ENCODE measurements at places on chromosomes 7 and 10. TPM values are rescaled to one million over a fixed set of nuclear protein-coding genes. Genes with fewer than 3 reads are reported as not detected.

ZC3HAV1 gene
- 99.6 TPM for total RNA-seq

GRCh38 chr10:112343056-112343806, 30.7 kb upstream of the ACSL5 start:
- no peak overlapping the region for H3K4me3 ChIP-seq
- H3K27ac ChIP-seq, result no peak overlapping the region
- no peaks in the 10 kb centered on the region for H3K36me3 ChIP-seq
- no peaks in the 10 kb centered on the region for H3K27me3 ChIP-seq

DNA sequence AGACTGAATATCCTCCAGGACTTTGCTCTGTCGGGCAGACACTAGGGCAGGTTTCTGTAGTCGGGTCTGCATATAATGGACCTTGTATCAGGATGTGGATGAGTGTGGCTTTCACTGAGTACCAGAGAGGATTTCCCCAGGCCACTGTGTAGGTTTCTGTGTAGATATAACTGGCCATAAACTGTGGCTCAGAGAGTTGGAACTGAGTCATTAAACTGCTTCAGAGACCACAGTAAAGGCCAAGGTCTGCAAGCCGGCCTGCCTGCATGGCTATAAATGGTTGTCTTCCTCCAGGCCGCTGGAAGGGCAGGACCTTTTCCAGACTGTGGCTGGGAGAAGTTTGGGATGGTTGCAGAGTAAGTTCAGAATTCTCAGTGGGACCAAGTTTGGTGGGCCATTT, 16.9 kb downstream of the ZNF92 start:
- DNase-seq, result no peak
- peaks cover 14% of the 10 kb centered on the region for H3K4me1 ChIP-seq
- no peaks in the 10 kb centered on the region for H3K27me3 ChIP-seq
- H3K36me3 ChIP-seq, result peaks cover 67% of the 10 kb centered on the region
- no peak overlapping the region for H3K27ac ChIP-seq

DNA sequence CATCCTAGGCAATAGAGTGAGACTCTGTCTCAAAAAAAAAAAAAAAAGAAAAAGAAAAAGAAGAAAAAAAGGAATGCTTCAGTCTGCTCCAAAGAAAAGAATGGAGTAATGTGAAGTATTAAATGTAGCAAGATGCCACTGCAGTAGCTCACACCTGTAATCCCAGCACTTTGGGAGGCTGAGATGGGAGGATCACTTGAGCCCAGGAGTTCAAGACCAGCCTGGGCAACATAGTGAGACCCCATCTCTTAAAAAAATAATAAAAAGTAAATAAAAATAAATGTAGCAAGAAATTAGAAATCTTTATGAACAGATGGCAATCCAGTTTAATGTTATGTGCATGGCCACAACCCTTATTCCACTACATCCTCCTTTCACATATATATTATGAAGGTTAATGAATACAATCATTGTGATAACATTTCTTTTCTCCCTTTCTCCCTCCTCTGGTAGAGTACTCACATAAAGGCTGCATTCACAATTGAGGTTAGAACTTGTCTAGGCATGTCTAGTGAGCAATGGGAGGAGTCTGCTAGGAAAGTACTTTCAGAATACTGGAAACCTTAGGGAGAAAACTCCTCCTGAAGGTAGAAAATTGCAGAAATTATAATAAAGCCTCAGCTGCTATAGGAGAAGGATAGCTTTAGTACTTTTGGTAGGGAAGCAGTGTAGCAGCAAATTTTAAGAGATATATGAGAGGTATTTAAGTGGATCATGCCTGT, 20.4 kb downstream of the KLLN start:
- no peak for DNase-seq
- no peak overlapping the region for H3K4me3 ChIP-seq
- H3K36me3 ChIP-seq, result no peaks in the 10 kb centered on the region
- no peaks in the 10 kb centered on the region for H3K27me3 ChIP-seq
- no peaks in the 10 kb centered on the region for H3K4me1 ChIP-seq

- no peak overlapping the region for H3K4me3 ChIP-seq
- peaks cover 19% of the 10 kb centered on the region for H3K4me1 ChIP-seq
- no peaks in the 10 kb centered on the region for H3K27me3 ChIP-seq
Observed at GRCh38 chr10:72114706-72115450, 26.5 kb upstream of the SPOCK2 start.
